GM23338 (cell line): ENCODE measurements at places on chromosomes 1 and 21.

DNA sequence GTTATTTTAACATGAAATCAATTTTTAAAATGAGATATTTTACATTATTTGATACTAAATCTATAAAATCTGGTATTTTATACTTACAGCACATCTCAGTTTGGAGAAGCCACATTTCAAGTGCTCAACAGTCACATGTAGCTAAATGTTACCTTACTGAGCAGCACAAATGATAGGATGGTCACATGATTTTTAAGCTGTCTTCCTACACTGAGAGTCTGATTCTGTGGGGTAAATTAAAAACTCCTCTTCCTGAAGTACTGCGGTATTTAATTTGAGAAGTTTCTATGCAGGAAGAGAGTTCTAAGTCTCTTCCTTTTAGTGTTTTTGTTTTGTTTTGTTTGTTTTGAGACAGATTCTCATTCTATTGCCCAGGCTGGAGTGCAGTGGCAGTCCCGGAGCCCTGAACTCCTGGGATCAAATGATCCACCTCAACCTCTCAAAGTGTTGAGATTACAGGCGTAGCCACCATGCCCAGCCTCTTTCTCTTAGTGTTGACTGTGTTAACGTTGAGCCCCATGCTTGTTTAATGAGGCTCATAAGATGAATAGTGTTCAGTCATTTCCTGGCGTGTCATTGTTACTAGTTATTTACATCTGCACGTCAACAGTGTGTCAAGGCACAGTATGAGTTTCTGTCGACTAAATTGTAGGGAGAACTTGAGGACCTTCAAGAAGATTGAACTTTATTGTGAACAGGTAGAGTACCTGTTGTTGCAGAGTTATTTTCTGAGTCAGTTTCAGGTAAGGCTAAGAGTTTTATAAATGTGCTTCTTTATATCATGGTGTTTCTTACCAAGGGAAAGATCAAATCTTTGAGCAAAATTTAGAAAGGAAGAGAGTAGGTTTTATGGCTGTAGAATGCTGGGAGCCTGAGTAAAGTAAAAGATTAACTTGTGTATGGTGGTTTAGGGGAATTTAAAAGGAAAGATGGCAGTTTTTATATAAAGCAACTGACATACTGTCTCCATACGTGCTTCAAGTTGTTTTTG is 3.3 kb downstream of the CNST start:
- DNase-seq, result no peak

- no peak for DNase-seq
Measured at GRCh38 chr1:19479351-19480120, 5.8 kb downstream of the CAPZB start.

GRCh38 chr1:26711777-26712176 is 16.0 kb downstream of the ARID1A start:
- no peak for DNase-seq

DNA sequence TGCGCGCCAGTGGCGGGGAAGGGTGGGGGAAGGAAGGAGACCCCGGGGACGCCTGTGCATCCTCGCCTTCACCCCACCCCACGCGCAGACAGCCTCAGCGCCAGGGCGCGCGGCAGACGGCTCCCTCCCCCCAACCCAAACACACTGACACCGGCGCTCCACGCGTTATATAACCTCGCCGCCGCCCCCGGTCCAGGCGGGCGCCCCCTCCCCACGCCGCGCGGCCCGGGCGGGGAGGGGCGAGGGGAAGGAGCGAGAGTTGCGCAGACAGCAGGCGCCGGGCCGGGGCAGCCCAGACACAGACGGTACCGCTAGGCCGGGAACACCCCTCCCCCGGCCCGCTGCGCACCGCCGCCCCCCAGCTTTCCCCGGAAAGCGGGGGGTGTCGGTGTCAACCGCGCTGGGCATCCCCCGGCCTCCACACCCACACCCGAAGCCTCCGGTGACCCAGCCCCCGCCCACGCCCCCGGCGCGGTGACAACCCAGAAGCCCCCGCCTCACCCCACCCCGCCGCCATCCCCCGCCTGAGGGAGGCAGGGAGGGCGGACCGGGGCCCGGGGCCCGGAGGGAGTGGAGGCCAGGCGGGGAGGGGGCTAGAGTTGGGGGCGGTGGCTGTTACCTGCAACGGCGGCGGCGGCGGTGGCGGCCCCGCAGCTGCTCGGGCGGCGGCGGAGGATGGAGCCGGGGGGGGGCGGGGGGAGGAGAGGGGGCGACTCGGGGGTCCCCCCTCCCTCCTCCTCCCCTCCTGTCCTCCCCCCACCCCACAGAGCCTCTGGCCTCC is 432 bp downstream of the AKT3 start:
- peak; percentile 60 for DNase-seq

GRCh38 chr21:25330266-25330665 is 277.0 kb downstream of the MRPL39 start:
- DNase-seq, result no peak

GRCh38 chr1:67020765-67021164 is 33.2 kb downstream of the SLC35D1 start:
- DNase-seq, result no peak

DNA sequence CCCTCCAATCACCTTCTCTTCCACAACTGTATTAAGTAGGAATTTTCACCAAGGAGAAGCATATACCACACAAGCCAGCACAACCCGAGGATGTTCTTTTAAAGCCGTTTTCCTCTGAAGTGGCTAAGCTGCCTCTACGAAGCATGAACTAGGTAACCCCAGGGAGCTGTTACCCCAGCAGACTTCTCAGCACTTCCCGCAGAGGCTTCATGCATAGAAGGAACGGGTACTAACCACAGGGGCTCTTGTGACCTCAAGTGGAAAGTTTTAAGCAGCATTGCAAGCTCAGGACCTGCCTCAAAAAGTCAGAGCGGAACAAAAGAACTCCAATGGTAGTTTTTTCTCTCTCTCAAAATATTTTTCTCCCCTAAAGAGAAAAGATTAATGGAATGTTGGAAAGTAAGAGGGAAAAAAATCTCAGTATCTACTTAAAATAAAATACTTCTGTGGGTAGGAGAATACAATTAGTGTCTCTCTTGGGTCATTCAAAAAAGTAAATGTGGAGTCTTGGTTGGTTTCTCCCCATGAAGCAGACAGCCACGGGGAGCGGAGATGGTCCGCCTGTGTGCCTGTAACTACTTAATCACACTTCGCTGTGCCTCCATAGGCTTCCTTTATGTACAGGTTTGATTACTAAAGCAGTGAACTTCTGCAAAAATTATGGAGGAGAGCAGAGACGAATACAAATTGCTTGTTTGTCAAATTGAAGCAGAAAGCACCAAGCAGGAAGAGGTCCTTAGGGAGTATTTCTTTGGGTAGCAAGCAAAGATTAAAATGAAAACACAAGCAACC is 40.9 kb downstream of the STX6 start:
- DNase-seq, result peak; percentile 49

- no peak for DNase-seq
Measured at GRCh38 chr1:67482733-67483482, 52.7 kb upstream of the SERBP1 start.

- no peak for DNase-seq
Measured at GRCh38 chr1:26097696-26098095, 13.9 kb upstream of the PDIK1L start.

DNA sequence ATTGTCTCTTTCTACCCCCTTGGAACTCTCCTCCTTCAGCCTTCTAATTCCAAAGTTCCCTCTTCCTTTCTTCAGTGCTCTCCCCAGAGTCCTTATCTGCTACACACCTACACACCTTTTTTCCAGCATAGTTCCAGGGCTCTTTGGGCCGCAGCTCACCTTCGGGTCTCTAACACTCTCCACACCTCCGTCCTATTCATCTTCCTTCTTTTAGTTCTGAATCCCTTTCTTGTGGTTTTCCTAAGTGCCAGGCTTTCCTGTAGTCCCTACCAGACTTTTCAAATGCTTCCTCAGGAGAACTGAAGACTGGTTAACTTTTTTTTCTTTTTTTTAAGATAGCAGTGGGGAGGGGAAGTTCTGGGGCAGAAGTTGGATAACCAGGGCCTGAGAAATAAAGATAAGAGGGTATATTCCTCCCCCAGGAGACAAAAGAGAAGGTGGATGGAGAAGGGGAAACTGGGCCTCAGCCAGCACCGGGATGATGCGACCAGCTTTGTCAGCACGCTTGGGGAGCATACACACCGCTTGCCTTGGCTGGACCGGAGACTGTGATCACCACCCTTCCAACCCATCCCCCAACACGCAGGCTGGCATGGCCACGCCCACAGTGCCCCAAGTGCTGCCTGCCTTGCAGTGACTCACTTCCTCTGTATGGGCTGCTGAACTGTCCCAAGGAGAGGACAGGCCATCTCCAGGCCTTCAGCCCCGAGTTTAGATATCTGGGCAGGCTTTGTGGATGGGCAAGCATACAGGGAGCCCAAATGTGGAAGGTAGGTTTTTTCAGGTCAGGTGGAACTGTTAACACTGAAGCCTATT is 2.5 kb upstream of the CERS2 start:
- peak; percentile 72 for DNase-seq
